H9 (cell line): ENCODE measurements at places on chromosomes 7 and 10. TPM values are rescaled to one million over a fixed set of nuclear protein-coding genes. Genes with fewer than 3 reads are reported as not detected.

GRCh38 chr10:73591935-73592699 lies 975 bp upstream of the USP54 start:
- peak overlapping the region; percentile 91 for H3K27ac ChIP-seq
- no peaks in the 10 kb centered on the region; the same call in 1 of the 2 replicates for H3K4me1 ChIP-seq
- peak; percentile 90 for DNase-seq
- H3K27me3 ChIP-seq, result no peaks in the 10 kb centered on the region
- H3K4me3 ChIP-seq, result peak overlapping the region; percentile 72

DNA sequence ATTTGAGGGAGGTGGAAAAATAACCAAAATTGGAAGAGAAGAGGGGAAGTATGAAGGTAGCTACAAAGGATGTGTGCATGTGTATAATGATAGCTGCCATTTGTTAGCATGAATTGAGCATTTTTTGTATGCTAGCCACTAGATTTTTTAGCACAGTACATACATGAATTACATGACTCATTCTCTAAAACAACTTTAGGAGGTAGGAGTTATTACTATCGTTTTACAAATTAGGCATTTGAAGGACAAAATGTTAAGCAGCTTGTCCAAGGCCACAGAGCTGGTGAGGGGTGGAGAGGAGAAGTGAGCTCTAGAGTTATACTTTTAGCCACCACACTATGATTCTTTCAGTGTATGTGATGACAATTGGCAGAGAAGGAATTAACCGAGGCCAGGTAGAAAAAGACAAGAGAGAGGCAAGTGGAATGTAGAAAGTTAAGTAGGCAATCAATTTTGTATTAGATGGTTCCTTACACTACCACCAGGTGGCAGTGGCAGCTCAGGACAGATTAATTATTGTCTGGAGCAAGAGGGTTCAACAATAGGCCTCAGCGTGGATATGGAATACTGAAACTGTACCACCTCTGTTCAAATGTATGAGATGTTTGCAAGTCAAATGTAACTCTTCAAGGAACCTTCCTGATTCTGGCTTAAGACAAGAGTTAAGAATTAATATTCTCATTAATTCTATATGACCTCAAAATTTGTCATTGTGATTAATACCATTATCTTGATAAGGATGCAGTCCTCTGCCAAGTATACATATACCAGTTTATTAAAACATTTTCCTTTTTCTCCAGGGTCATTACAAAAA lies 128.0 kb downstream of the MBL2 start:
- H3K36me3 ChIP-seq, result no peaks in the 10 kb centered on the region
- H3K27ac ChIP-seq, result no peak overlapping the region
- no peaks in the 10 kb centered on the region for H3K4me1 ChIP-seq
- no peak overlapping the region for H3K4me3 ChIP-seq

- H3K4me3 ChIP-seq, result no peak overlapping the region
- no peaks in the 10 kb centered on the region for H3K27me3 ChIP-seq
- DNase-seq, result no peak
- no peaks in the 10 kb centered on the region for H3K4me1 ChIP-seq
- H3K27ac ChIP-seq, result no peak overlapping the region
- H3K36me3 ChIP-seq, result peaks cover 26% of the 10 kb centered on the region
Observed at GRCh38 chr10:53570221-53570620, 797.6 kb upstream of the MBL2 start.

GRCh38 chr7:127632276-127632910 lies 14.5 kb upstream of the PAX4 start:
- H3K36me3 ChIP-seq, result no peaks in the 10 kb centered on the region
- no peak overlapping the region for H3K4me3 ChIP-seq
- H3K27ac ChIP-seq, result no peak overlapping the region
- no peaks in the 10 kb centered on the region for H3K4me1 ChIP-seq
- no peak for DNase-seq

GRCh38 chr7:135716677-135717238 lies 11.2 kb downstream of the SLC13A4 start:
- H3K4me3 ChIP-seq, result no peak overlapping the region
- H3K27ac ChIP-seq, result no peak overlapping the region
- no peaks in the 10 kb centered on the region for H3K36me3 ChIP-seq

GRCh38 chr10:101241840-101242707 lies 12.8 kb upstream of the LBX1 start:
- H3K27me3 ChIP-seq, result peaks cover 39% of the 10 kb centered on the region
- no peak for DNase-seq
- no peaks in the 10 kb centered on the region for H3K36me3 ChIP-seq
- H3K4me1 ChIP-seq, result no peaks in the 10 kb centered on the region; the same call in 1 of the 2 replicates
- no peak overlapping the region for H3K4me3 ChIP-seq

DNA sequence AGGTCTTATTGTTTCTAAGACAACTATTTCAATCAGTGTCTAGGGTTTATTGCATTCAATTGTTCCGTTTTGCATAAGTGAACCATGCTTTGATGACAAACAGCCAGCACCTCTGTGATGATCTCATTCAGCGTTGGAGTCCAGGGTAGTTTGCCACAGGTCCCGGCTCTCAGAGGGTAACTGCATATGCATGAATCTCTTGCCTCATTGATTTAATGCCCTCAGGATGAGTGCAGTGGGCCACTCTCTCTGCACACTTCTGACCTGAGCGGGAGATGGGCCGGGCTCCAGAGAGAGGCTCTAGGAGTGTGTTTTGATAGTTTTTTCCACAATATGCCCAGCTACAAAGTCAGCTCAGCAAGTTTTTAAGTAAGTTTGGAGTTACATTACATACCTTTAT lies 83.9 kb downstream of the HECW1 start:
- H3K36me3 ChIP-seq, result no peaks in the 10 kb centered on the region
- no peak for DNase-seq
- H3K4me1 ChIP-seq, result peaks cover 17% of the 10 kb centered on the region; the same call in 1 of the 2 replicates
- H3K27me3 ChIP-seq, result no peaks in the 10 kb centered on the region

GRCh38 chr10:12717981-12718707 lies 283.4 kb downstream of the CCDC3 start:
- no peaks in the 10 kb centered on the region for H3K27me3 ChIP-seq
- H3K4me3 ChIP-seq, result no peak overlapping the region
- H3K36me3 ChIP-seq, result no peaks in the 10 kb centered on the region
- DNase-seq, result no peak
- no peaks in the 10 kb centered on the region for H3K4me1 ChIP-seq

DNA sequence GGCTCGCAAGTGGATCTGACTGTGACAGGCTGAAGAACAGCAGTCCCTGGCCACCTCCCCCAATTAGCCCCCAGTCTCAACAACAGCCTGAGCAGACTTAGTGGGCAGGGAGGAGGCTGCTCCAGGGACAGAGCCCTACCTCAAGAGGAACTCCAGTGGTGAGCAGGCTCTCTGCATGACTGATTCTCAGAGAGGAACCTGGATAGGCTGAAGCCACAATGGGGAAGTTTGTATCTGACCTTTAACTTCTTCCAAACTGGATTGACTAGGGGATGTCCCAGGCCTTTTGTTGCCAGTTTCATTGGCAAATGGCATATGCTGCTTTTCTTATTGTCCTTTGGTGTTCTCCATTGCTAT lies 93.0 kb downstream of the ARHGAP22 start:
- H3K4me3 ChIP-seq, result no peak overlapping the region

DNA sequence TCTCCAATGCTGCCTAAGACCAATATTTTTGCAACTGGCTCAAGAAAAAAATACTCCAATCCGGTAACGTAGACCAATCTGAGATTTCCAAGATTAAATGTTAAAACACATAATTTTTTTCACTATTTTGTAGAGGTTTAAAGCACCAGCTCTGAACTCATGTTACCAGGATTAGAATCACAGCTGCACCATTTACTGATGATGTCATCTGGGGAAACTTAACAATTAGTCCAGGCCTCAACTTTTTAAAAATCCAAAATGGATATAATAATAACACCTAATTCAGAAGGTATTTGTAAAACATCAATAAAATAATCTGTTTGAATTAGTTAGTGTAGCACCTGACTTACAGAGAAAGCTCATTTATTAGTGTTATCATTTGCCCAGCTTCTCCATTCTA lies 14.4 kb downstream of the PON1 start:
- H3K27ac ChIP-seq, result no peak overlapping the region
- no peaks in the 10 kb centered on the region for H3K36me3 ChIP-seq
- no peak overlapping the region for H3K4me3 ChIP-seq
- no peak for DNase-seq
- no peaks in the 10 kb centered on the region for H3K27me3 ChIP-seq

DNA sequence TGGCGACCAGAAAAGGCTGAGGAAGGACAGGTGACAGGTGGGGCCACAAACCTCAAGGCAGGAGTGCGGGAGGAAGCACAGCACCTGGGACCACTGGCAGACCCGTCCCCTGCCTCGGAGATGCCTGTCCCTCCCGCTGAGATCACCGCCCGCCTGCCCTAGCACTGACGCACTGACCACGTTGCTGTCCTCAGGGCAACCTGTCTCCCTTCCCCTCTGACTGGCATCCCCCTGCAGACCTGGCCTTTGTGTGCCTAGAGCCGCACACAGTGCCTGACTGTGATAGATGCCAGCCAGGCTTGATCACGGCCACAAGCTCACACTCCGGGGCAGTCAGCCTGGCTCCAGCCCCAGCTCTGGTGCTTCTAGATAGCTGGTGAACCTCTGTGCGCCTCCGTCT lies 58.4 kb upstream of the EN2 start:
- H3K36me3 ChIP-seq, result peaks cover 9% of the 10 kb centered on the region; the same call in 1 of the 2 replicates
- H3K4me3 ChIP-seq, result no peak overlapping the region
- no peak for DNase-seq
- H3K27ac ChIP-seq, result no peak overlapping the region

DNA sequence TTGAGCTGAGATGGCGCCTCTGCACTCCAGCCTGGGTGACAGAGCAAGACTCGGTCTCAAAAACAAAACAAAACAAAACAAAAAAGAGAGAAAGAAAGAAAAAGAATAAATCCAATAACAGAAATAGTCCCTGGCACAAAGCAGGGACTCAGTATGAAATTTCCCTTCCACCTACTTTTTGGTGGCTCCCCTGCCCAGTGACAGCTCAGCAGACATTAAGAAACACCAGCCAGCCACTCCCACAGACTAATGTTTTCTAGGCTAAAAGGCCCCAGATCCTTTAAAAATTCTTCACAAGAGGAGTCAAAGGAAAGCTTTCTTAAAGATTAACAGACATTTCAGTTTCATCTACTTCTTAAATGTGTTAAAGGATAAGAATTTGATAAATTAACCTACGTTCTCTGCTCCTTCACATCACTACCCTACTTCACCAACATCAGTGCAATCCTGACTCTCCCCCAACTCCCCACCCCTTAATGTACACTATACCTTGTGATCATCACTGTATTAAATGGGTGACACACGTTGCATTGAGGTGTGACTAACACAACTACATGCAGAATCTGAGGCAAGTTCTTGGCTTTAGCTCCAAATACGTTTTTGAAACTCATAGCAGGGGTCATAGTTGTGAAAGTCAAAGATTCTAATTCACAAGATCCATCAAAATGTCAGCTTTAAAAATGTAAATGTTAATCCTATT lies 114.5 kb upstream of the CAV2 start:
- H3K27ac ChIP-seq, result no peak overlapping the region
- H3K4me3 ChIP-seq, result no peak overlapping the region
- DNase-seq, result no peak
- H3K4me1 ChIP-seq, result no peaks in the 10 kb centered on the region
- H3K36me3 ChIP-seq, result no peaks in the 10 kb centered on the region

GRCh38 chr10:3636356-3637181 lies 148.4 kb downstream of the KLF6 start:
- H3K36me3 ChIP-seq, result no peaks in the 10 kb centered on the region
- no peaks in the 10 kb centered on the region for H3K4me1 ChIP-seq
- no peak for DNase-seq

- H3K4me1 ChIP-seq, result no peaks in the 10 kb centered on the region; the same call in 1 of the 2 replicates
- DNase-seq, result no peak
- no peaks in the 10 kb centered on the region for H3K27me3 ChIP-seq
Observed at GRCh38 chr7:96253441-96253840, 68.5 kb downstream of the SLC25A13 start.

- DNase-seq, result peak; percentile 52
- H3K36me3 ChIP-seq, result no peaks in the 10 kb centered on the region
- H3K27me3 ChIP-seq, result no peaks in the 10 kb centered on the region
Observed at GRCh38 chr10:105950410-105950809, 1214.1 kb downstream of the SORCS1 start.

- no peaks in the 10 kb centered on the region; the same call in 1 of the 2 replicates for H3K4me1 ChIP-seq
- no peaks in the 10 kb centered on the region for H3K36me3 ChIP-seq
- H3K4me3 ChIP-seq, result no peak overlapping the region
- DNase-seq, result no peak
- no peak overlapping the region for H3K27ac ChIP-seq
- H3K27me3 ChIP-seq, result no peaks in the 10 kb centered on the region
Observed at GRCh38 chr10:121610798-121611323, 12.6 kb upstream of the FGFR2 start.

DNA sequence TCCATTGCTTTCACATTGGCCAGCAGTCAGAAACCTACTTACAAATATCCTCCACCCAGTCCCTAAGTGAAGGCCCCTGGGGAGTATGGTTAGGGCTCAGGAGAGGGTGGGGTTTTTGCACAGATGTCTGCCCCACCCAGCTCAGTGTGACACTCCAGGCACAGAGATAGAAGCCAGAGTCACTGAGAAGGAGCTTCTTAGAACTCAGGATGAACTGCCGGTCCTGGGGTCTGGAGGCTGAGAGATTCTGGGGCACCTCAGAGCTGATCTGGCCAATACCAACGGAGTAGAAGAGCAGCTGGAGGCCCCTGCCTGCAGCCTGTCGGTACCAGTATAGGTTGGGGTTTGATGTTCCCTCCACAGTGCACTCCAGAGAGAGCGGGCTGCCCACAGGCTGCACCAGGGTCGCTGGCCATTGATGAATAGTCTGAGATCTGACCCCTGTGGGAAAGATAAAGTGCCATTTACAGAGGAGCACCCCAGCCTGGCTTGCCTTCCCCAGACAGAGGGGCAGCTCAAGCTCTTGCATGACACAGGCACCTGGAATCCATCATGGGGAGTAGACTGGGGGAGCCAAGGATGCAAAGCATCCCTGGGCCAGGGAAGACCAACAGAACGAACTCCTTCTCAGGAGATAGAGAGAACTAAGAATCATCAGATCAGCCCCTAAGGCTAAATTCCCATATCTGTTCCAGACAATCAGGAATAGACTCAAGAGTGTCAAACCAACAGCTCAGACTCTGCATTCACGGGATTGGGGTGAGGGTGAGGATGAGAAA lies 41.9 kb downstream of the PRSS2 start:
- peak overlapping the region; percentile 67 for H3K4me3 ChIP-seq
- DNase-seq, result no peak
- no peaks in the 10 kb centered on the region for H3K27me3 ChIP-seq
- H3K36me3 ChIP-seq, result peaks cover 2% of the 10 kb centered on the region; the same call in 1 of the 3 replicates

DNA sequence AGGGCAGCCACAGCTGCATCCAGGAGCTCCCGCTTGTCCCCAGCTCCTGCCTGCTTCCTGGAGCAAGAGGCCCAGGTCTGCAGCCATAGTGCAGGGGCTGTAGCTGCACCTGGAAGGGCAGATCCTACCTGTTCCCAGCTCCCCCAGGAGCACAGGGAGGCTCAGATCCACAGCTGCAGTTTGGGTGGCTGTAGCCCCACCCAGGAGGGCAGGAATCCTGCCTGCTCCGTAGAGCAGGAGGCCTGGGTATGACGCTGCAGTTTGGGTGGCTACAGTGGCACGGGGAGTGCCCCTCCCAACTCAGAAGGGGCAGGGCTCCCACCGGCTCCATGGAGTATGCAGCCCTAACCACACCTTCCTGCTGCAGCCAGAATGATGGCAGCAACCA lies 26.7 kb upstream of the CDCA7L start:
- H3K4me3 ChIP-seq, result no peak overlapping the region
- H3K27ac ChIP-seq, result no peak overlapping the region
- no peaks in the 10 kb centered on the region for H3K4me1 ChIP-seq
- H3K27me3 ChIP-seq, result no peaks in the 10 kb centered on the region

Gene MCU
- 33.4 and 36.6 TPM in 2 replicates for total RNA-seq

Gene CALHM1
- total RNA-seq, result 0.07 and 0.13 TPM in 2 replicates

Gene GET4
- 70.2 and 75.1 TPM in 2 replicates for total RNA-seq

Gene SLC18A2
- 3.0 and 4.0 TPM in 2 replicates for total RNA-seq

Gene TMEM176A
- not detected in 2 replicates for total RNA-seq

Gene PKD2L1
- total RNA-seq, result 0.20 TPM in 1 of 2 replicates, not detected in the other

Gene ARL4A
- 36.3 and 39.4 TPM in 2 replicates for total RNA-seq

Gene GJD4
- not detected in 2 replicates for total RNA-seq

Gene EVX1
- not detected in 2 replicates for total RNA-seq

Gene IQUB
- 0.28 and 0.39 TPM in 2 replicates for total RNA-seq

Gene CC2D2B
- 0.59 and 0.72 TPM in 2 replicates for total RNA-seq

Gene MMP21
- not detected in 2 replicates for total RNA-seq

Gene LRRC17
- 2.0 and 2.1 TPM in 2 replicates for total RNA-seq
